ENCODE measurements at places on chromosomes 6 and 20. TPM values are rescaled to one million over a fixed set of nuclear protein-coding genes. Genes with fewer than 3 reads are reported as not detected.

DNA sequence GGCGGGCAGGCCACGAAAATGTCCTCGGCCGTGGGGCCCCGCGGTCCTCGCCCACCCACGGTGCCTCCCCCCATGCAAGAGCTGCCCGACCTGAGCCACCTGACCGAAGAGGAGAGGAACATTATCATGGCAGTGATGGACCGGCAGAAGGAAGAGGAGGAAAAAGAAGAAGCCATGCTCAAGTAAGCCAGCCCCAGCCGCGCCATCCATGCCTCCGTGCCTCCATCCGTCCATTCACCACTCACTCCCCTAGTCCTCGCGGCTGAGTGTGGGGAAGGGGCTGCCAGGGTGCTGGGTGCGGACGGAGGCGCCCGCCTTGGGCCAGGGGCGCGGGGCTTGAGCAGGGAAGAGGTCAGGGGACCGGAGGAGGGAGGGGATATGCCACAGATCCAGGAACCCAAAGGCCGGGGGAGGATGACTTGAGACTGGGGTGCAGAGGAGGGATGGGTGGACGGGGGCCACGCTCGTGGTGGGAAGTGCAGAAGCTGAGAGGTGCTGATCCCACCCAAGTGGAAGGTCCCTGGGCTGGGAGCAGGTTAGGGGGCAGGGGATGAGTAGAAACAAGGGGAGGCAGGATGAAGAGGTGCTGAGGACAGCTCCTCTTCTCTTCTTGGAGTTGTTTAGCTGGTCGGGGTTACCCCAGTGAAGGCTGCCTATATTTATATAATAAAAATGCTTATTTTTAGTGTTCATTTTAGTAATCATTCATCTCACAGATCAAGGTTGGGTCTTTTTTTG lies 825 bp downstream of the RIMS1 start:
- DNase-seq: peak; percentile 47

- DNase-seq: no peak
Measured at GRCh38 chr6:38187325-38187724, 367.8 kb downstream of the ZFAND3 start.

DNA sequence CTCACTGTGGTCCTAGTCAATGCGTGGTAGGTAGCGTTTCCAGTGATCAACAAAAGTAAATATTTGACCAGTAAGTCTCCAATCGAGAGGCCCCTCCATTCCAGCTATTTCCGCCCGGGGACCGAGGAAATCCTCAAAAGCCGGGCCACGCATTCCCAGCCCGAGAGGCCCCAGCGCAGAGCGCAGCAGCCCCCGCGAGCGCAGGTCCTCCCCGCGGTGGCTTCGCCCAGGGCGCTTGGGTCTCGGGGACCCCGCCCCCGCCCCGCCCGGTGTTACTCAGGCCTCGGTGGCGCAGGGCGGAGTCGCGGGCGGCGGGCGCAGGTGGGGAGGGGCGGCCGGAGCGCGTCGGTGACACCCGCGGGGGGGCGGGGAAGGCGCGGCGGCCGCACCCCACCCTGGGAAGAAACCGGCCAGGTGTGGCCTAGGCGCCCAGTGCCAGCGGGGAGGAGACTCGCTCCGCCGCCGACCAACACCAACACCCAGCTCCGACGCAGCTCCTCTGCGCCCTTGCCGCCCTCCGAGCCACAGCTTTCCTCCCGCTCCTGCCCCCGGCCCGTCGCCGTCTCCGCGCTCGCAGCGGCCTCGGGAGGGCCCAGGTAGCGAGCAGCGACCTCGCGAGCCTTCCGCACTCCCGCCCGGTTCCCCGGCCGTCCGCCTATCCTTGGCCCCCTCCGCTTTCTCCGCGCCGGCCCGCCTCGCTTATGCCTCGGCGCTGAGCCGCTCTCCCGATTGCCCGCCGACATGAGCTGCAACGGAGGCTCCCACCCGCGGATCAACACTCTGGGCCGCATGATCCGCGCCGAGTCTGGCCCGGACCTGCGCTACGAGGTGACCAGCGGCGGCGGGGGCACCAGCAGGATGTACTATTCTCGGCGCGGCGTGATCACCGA lies at the start of gene DSP:
Gene DSP, plus strand, starts transcription at position 497 of the 890 bp plus-strand sequence. Its CDS starts 245 bp downstream, at position 742.
- DNase-seq: peak; percentile 38

The SHLD1 gene
- total RNA-seq: 6.1 TPM

Data from frontal cortex (tissue), 4 donors.